ENCODE measurements at places on chromosomes 4 and X.

- DNase-seq, result no peak
These were observed 80.9 kb downstream of the CNGA2 start for GRCh38 chrX:151815398-151815797.

- DNase-seq, result no peak
These were observed 6.2 kb upstream of the FHDC1 start for GRCh38 chr4:152929888-152930287.

DNA sequence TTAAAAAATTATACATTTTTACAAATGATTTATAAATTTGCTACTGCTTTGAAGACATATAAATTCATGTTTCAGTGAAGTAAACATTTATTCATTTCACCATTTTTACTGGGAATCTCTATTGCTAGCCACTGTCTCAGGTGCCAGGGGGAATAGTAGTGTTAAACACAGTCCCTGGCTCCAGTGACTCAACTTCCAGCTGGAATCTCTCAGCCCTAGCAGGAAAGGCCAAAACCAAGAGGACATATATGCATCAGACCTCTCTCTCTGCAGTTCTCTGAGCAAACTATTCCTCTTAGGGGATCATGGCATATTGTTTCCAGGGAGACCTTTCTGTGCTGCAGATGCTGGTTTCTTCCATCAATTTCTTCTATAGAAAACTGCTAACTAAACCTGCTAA is 1009.0 kb upstream of the LCORL start:
- DNase-seq, result no peak

DNA sequence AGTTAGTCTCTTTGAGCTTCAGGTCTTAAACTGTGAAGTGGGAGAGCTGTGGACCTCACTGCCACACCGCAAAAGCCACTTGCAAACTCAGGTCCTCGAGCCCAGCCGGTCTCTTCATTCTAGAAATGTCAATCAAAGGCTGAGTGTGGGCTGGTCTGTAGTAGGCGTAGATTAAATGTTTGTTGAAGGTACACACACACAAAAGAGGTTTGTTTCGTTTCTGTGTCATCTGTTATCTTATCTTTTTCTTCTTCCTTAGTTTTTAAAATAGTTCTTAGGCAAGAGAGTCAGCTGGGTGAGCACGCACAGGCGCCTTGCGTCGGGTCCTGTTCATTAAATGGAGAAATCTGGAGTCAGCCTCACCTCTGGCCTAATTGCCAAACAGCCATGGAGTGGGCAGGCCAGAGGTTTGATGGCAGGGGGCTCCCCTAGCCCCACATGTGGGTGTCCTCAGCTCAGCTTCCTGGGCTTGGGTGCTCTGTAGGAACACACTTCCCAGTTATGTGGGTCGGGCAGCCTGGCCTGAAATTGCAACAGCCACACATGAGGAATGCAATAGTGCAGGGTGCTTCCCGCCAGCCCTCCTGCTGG is 836 bp upstream of the PSAPL1 start:
- DNase-seq, result no peak

DNA sequence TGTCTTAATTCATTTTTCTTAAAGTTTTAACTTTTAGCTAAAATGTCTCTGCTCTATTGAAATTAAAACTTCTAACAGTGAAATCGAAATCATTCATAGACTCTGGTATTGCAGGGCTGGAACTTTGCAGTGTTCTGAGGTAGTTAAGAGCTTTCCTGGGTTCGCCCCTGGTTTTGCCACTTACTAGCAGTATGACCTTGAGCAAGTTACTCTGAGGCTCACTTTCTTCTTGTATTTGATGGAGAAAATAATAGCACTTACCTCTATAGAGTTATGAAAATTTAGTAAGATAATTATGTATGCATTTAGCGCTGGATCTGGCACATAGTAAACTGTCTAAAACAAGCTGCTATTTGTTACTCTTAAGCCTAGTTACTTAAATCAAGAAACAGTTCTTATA is 1.7 kb downstream of the SLAIN2 start:
- no peak for DNase-seq

DNA sequence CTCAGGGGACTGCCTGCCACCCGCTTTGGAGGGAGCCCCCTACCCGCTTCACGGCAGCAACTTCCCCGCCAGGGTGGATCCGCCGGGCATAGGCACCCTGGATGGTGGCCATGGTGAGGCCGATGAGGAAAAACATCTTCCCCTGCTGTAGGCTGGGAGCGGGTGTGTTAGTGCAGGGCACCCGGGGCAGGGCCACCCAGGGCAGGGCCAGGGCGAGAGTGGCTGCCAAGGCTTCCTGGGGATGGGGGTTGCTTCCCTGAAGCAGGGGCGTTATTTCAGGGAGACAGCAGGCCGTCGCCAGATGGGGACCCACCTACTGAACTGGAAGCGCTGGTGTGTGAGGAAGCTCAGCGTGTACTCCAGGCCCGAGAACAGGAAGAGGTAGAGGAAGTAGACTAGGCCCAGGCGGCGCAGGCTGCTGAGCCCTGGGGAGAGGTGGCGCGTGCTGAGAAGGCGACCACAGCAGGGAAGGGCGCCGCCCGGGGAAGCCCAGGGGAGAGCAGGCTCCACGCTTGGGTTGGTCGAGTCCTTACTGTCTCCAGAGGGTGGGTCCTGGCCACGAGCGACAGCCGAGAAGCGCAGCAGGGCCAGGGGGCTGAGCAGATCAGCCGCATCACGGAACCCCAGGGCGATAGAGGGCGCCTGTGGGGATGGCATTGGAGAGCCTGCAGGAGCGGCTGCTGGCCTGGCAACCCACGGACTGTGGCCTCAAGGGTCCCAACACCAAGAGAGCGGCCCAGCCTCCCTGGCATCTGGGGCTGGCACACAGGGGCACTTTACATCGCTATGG is 31.5 kb downstream of the NOP14 start:
- no peak for DNase-seq

DNA sequence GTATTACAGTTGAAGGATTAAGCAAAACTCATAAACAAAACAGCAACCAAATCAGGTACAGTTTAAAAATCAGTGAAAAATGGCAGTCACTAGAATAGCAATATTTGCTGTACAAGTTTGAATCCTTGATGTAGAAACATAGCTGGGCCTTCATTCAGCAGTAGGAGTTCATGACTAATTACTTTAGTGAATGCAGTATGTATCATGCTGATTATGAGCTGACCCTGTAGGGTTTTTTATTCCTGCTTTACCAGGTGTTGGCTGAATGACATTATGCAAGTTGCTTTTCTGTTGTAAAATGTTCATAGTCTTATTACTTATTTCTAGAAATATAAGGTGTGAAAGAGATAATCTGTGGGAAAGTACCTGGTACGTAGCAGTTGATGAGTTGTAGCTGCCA is 179.6 kb downstream of the CCSER1 start:
- DNase-seq, result no peak

Data from activated T-cell treated with anti-CD3 and anti-CD28 coated beads for 24 hours (primary cell).